ENCODE measurements at places on chromosomes 16 and 17. TPM values are rescaled to one million over a fixed set of nuclear protein-coding genes. Genes with fewer than 3 reads are reported as not detected.

GRCh38 chr17:35155246-35155645 lies 7.6 kb downstream of the UNC45B start:
- no peak for DNase-seq
- H3K27ac ChIP-seq: no peak overlapping the region
- peaks cover 7% of the 10 kb centered on the region for H3K4me1 ChIP-seq
- H3K27me3 ChIP-seq: peaks cover 20% of the 10 kb centered on the region
- no peaks in the 10 kb centered on the region for H3K36me3 ChIP-seq

DNA sequence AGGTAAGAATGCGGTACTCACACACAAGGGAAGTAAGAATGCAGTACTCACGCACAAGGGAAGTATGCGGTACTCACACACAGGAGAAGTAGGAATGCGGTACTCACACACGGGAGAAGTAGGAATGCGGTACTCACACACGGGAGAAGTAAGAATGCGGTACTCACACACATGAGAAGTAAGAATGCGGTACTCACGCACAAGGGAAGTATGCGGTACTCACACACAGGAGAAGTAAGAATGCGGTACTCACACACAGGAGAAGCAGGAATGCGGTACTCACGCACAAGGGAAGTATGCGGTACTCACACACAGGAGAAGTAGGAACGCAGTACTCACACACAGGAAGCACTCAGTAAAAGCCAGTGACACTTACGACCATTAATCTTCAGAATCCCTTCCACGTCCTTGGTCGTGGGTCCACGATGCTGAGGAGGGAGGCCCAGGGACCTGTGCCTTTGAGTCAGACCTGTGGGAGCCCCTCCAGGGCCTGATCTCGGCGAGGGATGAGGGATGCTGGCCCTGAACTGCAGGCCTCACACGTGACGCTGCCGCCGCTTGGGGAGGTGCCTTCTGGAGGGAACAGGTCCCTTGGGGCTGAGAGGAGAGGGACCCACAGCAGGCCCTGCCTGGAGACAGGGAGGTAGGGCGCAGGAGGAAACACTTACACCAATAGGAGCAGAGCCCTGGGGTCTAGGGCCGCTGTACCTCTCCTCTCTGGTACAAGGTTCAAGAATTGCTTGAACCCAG lies 20.2 kb downstream of the ABR start:
- H3K4me1 ChIP-seq: no peaks in the 10 kb centered on the region
- no peak for DNase-seq
- no peaks in the 10 kb centered on the region for H3K27me3 ChIP-seq
- no peak overlapping the region for H3K27ac ChIP-seq
- H3K4me3 ChIP-seq: no peak overlapping the region

DNA sequence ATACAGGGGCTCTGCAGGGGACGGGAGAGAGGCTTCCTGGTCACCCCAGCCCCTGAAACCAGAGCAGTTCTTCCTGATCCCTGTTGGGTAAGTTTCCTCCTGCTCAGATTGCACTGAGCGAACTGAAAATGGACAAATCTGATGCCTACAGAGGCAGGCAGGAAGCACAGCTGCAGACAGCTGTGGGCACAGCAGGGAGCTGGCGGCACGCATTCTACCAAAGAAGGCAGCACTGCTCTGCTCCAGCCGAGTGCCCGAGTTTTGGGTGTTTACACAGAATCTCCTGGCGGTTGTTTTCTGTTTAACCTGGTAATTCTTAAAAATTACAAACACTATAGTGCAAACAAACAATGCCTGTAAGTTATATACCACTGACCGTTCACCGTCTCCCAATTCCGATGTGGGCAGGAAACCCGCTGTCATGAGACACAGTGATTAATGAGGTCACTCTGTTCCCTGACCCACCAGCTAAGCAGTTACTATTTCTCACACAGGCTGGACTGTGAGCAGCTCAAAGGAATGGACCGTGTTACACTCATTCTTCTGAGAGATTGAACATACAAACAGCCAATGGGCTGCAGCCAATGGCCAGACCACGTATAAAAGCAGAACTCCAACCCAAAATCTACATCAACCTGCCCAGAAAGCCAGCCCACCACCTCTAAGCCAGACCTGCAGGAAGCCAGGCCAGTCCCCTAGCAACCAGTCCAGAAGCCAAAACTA lies 25.5 kb downstream of the NSMCE1 start:
- peaks cover 95% of the 10 kb centered on the region for H3K4me1 ChIP-seq
- H3K36me3 ChIP-seq: peaks cover 84% of the 10 kb centered on the region
- no peaks in the 10 kb centered on the region for H3K27me3 ChIP-seq
- peak overlapping the region; percentile 91 for H3K27ac ChIP-seq
- no peak for DNase-seq

DNA sequence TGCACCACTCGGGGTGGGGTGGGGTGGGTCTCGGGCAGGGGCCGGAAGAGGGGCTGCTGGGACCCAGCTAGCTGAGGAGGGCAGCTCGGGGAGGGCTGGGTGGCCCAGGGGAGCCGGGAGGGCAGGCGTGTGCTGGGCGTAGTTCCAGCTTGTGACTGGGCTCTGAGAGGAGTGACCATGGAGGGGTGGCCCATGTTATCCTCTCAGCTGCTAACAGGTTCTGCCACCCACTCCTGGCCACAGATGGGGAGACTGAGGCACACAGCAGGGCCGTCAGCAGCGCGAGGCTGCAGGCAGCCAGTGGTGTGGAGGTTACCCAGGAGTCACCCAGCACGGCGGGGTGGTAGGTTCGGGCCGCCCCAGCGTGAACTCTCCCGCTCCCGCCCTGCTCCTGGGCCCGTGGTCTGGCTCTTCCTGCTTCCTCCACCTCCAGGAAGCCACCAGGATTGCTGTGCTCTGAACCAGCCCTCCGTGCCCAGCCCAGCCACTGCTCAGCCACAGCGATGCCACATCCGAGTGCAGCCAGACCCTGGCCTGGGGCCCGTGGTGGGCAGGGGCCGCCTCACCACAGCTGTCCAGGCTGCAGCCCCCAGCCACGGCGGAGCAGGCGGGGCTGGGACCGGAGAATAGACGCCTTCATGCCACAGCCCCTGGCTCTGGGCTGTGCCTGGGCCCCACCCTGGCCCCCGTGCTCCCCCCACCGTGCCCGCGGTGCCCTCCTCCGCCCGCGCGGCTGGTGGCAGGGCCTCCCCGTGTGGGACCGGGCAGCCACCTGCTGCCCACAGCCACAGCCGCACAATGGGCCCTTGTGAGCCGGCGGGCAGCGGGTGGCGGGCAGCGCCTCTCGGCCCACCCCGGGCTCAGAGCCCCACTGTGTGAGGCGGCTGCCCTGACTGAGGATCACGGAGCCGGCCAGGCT lies 26.3 kb upstream of the SSTR5 start:
- no peaks in the 10 kb centered on the region for H3K4me1 ChIP-seq
- no peak overlapping the region for H3K27ac ChIP-seq
- H3K27me3 ChIP-seq: no peaks in the 10 kb centered on the region
- no peak overlapping the region for H3K4me3 ChIP-seq
- no peaks in the 10 kb centered on the region for H3K36me3 ChIP-seq

DNA sequence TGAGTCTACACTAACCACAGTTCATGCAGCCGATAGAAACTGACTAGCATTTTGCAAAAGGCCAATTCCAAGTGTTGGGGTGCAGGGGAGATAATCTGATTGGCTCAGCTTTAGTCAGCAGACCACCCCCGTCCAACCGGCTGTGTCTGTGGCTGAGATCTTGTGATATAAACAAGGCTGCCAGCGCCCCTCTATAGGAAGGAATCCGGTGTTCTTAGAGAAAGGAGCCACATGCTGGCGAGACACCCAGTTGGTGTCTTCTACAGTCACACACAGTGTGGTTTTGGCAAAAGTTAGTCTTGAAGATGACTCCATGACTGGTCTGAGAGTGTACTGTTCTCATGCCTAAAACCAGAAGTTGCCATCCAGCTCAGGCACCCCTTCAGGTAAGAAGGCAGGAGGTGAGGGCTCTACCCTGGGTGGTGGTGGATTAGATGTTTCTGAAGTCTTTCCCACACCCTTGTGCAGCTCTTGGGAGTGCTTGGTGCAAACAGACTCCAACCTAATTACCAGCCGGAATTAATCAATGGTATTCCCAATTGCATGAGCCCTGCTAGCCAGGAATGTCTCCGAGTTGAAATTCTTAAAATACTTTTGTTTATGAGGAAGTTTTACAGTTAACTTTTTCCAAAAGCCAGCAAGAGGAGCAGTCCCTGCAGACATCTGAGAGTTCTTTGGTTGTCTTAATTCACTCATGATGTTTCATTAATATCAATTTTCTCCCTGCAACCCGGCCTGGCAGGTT lies 172.3 kb upstream of the IRX6 start:
- no peak overlapping the region for H3K27ac ChIP-seq
- H3K4me3 ChIP-seq: no peak overlapping the region
- H3K4me1 ChIP-seq: no peaks in the 10 kb centered on the region
- H3K36me3 ChIP-seq: no peaks in the 10 kb centered on the region
- no peaks in the 10 kb centered on the region for H3K27me3 ChIP-seq
- DNase-seq: no peak

DNA sequence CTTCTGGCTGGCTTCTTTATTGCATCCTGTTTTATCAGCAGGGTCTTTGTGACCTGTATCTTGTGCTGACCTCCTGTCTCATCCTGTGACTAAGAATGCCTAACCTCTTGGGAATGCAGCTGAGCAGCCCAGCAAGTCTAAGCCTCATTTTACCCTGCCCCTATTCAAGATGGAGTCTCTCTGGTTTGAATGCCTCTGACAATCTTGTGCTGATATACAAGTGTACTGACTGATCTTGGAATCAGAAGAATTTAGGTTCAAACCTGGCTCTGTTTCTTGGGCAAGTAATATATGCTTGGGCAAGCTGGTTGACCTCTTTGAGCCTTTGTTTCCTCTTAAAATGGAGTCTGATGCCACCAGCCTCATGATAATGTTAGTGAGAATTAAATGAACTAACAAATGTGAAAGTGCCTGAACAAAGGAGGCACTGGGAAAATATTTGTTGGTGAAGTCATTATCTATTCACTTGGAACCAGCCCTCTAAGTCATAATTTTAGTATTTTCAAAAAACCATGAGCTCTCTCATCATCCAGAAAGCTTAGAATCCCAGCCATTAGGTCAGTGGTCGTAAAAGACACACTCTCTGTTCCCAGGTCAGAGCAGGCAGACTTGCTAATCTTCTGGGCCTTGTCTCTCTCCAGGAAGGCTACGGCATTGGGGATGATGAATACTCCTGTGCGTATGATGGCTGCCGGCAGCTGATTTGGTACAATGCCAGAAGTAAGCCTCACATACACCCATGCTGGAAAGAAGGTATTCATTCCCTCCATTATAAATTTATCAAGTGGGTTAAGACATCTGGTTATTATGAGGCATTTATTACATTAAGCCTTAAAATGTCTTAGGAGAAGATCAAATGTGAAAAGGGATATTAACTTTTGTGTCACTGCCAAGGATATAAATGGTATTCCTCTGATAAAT lies 18.1 kb upstream of the ARL2BP start:
- H3K4me1 ChIP-seq: no peaks in the 10 kb centered on the region
- DNase-seq: no peak
- no peak overlapping the region for H3K4me3 ChIP-seq

DNA sequence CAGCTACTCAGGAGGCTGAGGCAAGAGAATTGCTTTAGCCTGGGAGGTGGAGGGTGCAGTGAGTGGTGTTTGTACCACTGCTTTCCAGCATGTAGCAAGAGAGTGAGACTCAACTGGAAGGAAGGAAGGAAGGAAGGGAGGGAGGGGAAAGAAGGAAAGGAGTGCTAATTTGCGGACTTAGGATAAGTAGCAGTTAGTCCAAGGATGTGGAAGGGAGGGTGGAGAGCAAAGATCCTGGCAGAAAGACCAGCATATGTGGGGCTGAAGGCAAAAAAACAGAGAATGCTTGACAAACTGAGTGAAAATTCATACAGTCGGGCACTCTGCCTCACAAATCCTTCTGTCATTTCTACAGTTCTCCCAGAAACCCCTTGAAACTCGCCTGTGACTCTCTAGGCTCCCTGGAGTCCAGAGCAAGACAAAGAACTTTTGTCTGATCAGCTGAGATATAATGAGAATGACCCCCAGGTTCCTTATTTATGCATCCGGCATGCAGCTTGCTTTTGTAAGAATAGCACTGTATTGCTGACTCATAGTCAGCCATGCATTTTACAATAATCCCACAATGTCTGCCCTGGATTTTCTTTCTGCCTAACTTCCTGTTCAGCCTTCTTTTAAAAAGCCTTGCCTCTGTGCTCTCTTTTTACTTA lies 31.5 kb downstream of the CDK5RAP3 start:
- no peak overlapping the region for H3K4me3 ChIP-seq
- peaks cover 12% of the 10 kb centered on the region for H3K4me1 ChIP-seq
- no peak overlapping the region for H3K27ac ChIP-seq
- peaks cover 17% of the 10 kb centered on the region for H3K27me3 ChIP-seq
- DNase-seq: no peak

GRCh38 chr16:8127070-8127469 lies 463.2 kb downstream of the TMEM114 start:
- no peaks in the 10 kb centered on the region for H3K27me3 ChIP-seq
- no peaks in the 10 kb centered on the region for H3K36me3 ChIP-seq
- H3K4me3 ChIP-seq: no peak overlapping the region
- no peaks in the 10 kb centered on the region for H3K4me1 ChIP-seq

Gene LRRC3C
- not detected for total RNA-seq

GRCh38 chr17:60493847-60494321 lies 32.2 kb downstream of the APPBP2 start:
- no peaks in the 10 kb centered on the region for H3K27me3 ChIP-seq
- no peak overlapping the region for H3K4me3 ChIP-seq
- no peak overlapping the region for H3K27ac ChIP-seq
- no peaks in the 10 kb centered on the region for H3K4me1 ChIP-seq
- H3K36me3 ChIP-seq: peaks cover 87% of the 10 kb centered on the region

DNA sequence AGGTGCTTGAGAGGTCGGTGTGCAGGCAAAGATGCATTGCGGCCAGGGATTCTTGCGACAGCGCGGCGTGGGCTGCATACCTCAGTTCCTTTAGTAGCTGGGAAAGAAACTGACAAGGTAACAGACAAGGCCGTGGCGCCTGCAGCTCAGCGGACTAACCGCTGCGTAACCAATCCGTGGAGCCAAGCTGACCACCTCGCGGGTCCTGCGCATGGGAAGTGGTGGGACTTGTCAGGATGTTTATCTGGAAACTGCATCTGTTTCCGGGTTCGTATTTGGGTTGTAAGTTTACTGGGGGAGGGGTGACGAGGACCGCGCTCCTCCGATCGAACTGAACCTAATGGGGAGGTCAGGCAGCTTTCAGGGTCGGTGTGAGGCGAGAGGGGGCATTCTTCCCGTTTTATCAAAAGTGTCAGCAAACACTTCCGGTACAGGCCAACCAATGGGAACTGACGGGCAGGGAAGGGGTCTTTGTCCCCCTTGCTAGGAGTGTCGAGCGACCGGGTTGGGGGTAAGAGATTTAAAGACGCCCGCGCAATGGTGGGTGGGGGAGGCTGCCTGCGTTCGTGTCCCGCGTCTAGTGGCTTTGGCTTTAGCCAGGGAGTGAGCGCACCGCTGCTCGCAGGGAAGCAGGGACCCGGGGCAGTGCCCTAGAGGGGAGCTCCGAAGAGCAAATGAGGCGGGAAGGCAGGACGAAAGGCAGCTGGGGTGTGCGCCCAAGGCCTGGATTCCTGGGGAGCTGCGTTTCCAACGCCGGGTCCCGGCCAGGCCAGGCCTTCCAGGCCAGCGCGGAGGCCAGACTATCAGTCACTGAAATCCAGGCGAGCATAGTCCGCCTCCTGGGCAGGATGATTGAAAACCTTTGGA lies 7.0 kb downstream of the IRX6 start:
- H3K27me3 ChIP-seq: peaks cover 67% of the 10 kb centered on the region
- H3K4me1 ChIP-seq: no peaks in the 10 kb centered on the region
- no peak overlapping the region for H3K27ac ChIP-seq
- H3K4me3 ChIP-seq: no peak overlapping the region

- no peak overlapping the region for H3K4me3 ChIP-seq
- H3K27ac ChIP-seq: no peak overlapping the region
- peaks cover 28% of the 10 kb centered on the region for H3K27me3 ChIP-seq
- H3K4me1 ChIP-seq: peaks cover 19% of the 10 kb centered on the region
Measured at GRCh38 chr17:45022655-45023339, 28.6 kb downstream of the DCAKD start.

GRCh38 chr17:74987909-74988711 lies 678 bp downstream of the CDR2L start:
- H3K36me3 ChIP-seq: no peaks in the 10 kb centered on the region
- H3K27me3 ChIP-seq: peaks cover 41% of the 10 kb centered on the region
- no peak overlapping the region for H3K27ac ChIP-seq

Gene NACA2
- total RNA-seq: not detected

Gene MPO
- not detected for total RNA-seq
